ENCODE measurements at places on chromosomes 5 and 9. TPM values are rescaled to one million over a fixed set of nuclear protein-coding genes. Genes with fewer than 3 reads are reported as not detected.

LHX2 gene
- total RNA-seq: not detected

RNF183 gene
- not detected for total RNA-seq

RETREG1 gene
- 167 TPM for total RNA-seq

CHD1 gene
- 15.6 TPM for total RNA-seq

EPB41L4A gene
- total RNA-seq: 16.2 TPM

NAIP gene
- total RNA-seq: 4.9 TPM

DDX4 gene
- total RNA-seq: not detected

AGXT2 gene
- not detected for total RNA-seq

PHF24 gene
- 0.56 TPM for total RNA-seq

S100Z gene
- not detected for total RNA-seq

SPATA31A3 gene
- total RNA-seq: not detected

OGN gene
- total RNA-seq: 20.7 TPM

TYRP1 gene
- total RNA-seq: 51.7 TPM

MUSK gene
- 3.5 TPM for total RNA-seq

SNCAIP gene
- total RNA-seq: 2.0 TPM

SVEP1 gene
- 7.5 TPM for total RNA-seq

Measured in heart left ventricle (tissue), 16 donors.